ENCODE measurements at places on chromosomes 4 and X.

DNA sequence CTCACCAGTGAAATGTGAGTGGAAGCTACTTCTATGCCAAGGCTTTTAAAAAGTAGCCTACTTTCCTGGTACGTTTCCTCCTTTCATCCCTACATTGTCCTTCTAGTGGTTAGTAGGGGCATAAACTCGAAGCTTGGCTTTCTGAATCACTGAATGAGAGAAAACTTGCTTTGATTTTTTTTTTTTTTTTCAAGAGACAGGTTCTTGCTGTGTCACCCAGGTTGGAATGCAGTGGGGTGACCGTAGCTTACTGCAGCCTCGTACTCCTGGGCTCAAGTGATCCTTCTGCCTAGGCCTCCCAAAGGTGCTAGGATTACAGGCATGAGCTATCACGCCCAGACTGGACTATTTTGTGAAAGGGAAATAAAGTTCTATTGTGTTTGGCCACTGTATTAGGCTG, 89.1 kb upstream of the IGFBP7 start:
- no peak for DNase-seq

DNA sequence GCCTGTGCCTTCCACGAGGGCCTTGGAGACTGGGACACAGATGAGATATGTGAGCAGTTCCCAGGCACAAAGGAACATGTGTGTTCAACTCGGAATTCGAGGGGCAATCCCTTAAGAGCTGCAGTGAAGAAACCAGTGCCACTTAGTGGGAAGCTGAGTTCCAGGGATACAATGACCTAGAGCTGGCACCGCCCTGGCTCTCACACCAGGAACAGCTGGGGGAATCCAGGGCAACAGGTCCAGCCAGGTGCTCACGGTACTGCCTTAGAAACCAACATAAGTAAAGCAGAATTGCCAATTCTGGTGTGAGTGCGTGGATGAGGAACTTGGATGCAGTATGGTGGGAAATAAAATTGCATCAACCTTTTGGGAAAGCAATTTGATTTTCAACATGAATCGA, 122.9 kb downstream of the AFAP1 start:
- DNase-seq, result no peak

DNA sequence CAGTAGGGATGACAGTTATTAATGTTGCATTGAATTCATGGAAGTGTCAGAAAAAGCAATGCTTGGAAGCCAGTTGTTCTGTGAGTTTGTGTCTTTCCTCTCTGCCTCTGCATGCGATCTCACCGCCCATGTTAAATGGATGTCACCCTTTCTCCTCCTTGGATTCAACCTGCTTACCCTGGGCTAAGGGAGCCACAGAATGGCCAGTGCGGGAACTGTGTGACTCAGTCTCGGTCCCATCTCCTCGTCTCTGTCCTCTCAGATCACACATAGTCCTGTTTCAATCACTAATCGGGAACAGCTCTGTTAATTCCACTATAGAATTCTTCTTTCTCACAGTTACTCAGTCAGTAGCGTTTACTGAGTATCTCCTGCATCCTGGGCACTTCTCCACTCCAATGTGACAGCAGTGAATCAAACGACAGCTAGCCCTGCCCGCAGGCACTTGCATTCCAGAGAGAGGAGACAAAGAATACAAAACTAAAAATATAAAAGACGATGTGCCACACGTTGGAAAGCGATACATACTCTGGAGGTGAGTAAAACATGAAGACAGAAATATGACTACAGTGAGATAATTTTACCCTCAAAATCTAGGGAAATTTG, 53.6 kb upstream of the TLR3 start:
- DNase-seq, result no peak

DNA sequence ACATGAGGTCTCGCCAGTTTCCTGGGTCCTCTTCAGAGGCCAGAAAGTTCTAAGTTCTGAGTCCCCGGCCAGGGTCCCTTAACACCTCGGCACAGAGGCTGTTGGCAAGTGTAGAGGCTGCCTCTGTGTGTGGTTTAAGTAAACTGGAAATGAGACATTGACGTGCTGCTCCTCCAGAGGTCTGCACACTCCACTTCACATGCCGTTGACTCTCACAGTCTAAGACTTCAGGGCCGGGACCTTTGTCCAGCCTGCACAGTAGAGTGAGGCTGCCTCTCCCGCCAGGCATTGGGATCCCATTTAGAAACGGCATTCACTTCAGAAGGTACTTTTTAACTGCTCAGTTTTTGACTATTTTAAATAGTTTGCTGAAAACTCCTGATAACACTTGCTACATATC, 10.6 kb upstream of the TADA2B start:
- DNase-seq, result no peak

- peak; percentile 25 for DNase-seq
These were observed 33.4 kb upstream of the PHKA2 start for GRCh38 chrX:19017271-19017670.

DNA sequence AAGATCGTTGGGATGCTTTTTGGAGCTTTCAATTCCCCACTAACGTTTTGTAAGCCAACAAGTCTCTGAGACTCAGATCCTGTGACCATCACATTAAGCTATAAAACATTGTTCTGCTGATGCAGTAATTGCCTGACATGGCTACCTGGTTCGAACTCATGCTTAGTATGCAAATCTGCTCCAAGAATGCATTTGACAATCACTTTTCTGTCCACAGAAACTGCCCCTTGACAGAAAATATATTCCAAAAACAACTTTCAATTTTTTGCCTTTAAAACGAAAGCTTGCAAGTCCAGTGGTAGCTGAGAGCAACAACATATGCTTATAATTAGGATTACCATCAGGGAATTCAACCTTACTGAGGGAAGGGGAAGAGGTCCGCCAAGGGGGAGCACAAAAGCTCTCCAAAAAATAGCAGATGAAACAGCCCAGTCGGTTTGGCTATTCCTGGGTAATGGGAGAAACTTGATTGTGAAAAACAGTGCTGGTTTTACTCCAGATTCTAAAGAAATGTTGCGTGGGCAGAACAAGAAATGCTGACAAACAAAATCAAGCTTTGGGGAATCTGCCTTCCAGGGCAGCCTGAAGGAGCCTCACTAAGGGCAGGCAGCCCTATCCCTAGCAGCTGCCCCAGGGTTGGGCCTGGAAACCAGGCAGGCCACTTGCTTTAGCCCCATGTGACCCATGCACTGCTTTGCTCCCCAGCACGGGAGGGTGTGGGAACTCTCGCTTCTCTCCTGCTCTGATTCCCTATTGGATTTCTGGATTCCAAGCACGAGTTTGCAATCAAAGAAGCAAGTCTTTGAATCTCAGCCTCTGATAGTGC, 160.7 kb upstream of the LDB2 start:
- DNase-seq, result peak; percentile 81

- DNase-seq, result peak; percentile 76
These were observed 264.6 kb upstream of the HAND2 start for GRCh38 chr4:173794662-173795061.

GRCh38 chr4:1718095-1718850, 2.9 kb downstream of the TMEM129 start:
- no peak for DNase-seq

GRCh38 chr4:80187677-80188076, 9.6 kb upstream of the PRDM8 start:
- no peak for DNase-seq

GRCh38 chr4:16158504-16158852, 67.8 kb downstream of the TAPT1 start:
- no peak for DNase-seq

GRCh38 chr4:97593248-97593647, 550.0 kb downstream of the STPG2 start:
- DNase-seq, result no peak

DNA sequence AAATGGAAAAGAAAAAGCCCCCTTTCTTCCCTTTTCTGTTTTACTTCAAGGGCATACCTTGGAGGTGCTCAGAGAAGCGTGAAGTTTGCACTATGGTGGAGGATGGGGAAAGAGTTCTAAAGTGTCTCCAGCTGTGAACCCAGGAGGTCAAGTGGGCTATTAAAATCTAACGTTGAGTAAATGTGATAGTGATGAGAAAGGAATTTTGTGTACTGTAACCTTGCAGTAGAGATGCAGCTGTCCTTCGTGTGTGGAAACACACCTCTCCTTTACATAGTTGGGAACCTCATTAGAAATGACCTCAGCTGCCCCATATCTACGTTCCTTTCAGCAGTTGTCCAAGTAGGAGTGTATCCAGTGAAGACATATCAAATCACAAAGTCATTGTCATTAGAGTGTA, 26.5 kb downstream of the ADH5 start:
- DNase-seq, result no peak

DNA sequence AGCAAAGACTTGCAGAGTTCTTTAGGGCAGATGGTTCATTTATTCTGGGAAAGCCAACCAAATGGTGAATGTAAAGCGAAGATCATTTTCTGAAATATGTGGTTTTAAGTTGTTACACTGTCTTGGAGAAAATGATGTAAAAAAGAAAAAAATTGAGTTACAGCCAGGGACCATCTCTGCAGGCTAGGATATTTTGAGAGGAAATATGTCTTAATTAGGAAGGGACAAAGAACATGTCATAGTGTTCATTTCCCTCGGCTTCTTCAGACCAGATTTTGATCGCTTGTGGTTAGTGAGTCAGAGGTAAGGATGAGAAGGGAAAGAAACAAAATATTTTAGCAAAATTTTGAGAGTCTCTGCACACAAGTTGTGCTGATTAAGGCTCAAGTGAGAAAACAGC, 59.0 kb upstream of the C1QTNF7 start:
- peak; percentile 96 for DNase-seq

DNA sequence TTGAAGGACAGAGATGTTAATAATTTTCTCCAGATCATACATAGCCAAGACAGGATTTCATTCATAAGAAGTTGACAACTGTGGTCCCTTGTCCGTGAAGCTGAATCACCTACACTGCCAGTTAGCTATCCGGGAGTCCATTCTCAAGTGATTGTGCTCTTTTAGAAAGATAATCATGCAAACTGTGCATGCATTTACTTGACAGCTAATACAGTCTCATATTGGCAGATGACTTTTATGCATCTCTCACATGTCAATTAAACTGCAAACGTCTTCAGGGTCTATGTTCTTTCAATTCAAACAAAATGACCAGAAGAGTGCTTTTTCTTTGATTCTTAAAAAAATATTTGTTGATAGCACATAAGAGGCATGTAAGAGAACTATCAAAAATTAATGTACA, 1572.9 kb downstream of the C4orf33 start:
- DNase-seq, result no peak

DNA sequence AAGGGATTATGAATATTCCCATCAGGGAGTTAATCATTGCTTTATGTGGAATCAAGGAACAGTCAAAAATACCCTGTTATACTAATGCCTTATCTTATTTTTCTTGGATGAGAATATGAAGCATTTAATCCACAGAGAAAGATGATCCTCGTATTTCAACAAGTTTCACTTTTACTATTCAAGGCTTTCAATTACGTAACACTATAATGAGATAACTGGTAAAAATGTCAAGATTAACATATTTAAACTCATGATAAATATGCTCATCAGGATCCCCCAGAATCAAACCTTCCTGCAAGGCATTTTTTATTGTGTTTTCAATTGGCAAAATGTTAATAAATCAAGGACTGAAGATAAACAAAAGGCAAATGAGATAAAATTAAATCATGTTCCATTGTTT, 5.1 kb downstream of the ZXDA start:
- DNase-seq, result no peak

- no peak for DNase-seq
These were observed 201.9 kb upstream of the BOD1L1 start for GRCh38 chr4:13829457-13829856.

DNA sequence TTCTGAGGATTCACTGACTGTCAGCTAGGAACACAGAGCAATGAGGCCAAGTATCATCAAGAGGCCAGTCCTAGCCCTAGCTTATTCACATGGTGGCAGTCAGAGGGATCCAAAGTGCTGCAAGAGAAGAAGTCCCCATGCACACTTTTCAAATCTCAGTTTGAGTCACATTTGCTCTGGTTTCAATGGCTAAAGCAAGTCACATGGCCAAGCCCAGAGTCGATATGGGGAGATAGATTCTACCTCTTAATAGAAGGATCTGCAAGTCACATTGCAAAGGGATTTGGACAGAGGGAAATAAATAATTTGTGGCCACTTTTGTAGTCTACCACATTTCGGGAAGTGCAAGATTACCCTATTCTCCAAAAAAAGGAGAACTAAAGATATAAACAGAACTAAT, 3.7 kb upstream of the LCORL start:
- DNase-seq, result no peak
